Suppressor macrophage (primary cell): ENCODE measurements at places on chromosomes 13 and 19.

DNA sequence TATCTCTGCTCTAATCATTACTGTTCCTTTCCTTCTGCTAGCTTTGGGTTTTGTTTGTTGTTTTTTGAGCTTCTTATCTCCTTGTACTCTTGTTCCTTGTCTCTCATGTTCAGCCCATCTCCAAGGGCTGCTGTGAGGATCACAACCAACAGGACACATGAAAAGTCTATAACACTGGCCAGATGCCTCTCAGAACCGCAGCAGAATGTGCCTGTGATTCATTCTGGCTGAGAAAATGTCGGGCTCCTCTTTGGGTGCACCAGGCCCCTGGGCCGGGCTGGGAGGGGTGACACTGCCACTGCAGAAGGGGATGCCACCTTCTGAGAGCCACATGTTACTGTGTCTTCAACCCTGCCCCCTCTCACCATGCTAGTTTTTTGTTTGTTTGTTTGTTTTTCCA lies 48.0 kb downstream of the GGACT start:
- DNase-seq: no peak

DNA sequence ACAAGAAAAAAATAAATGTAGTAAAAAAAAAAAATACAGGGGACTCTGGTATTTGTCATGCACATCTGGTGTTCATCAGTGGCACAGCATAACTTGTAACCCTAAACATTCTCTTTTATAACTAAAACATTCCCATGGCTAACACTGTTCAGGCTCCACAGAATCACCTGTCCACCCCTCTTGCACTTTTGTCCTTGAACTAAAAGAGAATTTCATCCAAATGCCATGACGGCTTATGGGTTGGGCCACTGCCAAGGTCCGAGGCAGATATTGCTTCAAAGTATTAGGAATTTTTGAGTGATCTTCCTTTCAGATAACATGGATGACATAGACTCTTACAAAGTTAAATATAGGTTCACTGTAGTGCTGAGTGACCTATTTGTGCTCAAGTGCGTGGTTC lies 25.7 kb upstream of the SERP2 start:
- no peak for DNase-seq

DNA sequence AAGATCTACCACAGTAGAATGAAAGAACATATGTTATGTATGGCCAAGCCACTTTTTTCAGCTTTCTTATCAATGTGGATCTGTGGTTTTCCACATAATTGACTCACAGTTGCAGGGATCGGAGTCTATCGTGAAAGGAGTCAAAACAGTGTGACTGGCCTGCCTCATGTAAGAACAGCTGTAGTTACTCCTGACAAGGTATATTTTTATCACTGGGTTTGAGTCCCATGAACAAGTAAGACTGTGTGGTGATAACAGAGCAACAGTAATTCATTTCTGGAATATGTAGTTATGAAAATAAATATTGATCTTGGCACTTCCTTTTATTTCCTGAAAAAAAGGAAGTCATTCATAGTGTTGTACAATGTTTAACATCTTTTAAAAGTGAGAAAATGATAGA lies 416.6 kb downstream of the KLF12 start:
- no peak for DNase-seq

DNA sequence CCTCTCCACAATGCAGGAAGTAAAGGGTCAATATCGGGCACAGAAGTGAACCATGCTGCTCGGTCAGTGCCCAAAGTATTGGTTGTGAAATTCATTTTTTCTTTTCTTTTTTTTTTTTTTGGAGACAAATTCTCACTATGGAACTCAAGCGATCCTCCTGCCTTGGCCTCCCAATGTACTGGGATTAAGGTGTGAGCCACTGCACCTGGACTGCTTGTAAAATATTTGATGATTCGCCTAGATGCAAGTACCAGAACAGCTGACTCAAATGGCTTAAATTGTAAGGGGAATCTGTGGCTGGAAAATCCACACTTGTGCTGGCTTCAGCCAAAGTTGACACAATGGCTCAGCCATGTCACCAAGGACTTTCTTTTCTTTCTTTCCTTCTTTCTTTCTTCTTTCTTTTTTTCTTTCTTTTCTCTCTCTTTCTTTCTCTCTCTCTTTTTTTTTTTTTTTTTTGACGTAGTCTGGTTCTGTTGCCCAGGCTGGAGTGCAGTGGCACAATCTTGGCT lies 43.7 kb downstream of the NUMBL start:
- no peak for DNase-seq

DNA sequence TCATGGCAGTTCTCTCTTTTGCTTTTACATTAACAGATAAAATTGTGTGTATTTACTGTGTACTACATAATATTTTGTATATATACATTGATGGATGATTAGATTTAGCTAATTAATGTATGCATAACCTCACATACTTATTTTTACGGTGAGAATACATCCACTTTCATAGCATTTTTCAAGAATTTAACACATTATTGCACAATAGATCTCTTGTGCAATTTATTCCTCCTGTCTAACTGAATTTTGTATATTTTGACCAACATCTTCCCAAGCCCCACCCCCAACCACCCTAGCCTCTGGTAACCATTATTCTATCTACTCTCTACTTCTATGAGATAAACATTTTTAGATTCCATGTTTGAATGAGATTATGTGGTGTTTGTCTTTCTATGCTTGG lies 194.7 kb downstream of the RBM26 start:
- no peak for DNase-seq

DNA sequence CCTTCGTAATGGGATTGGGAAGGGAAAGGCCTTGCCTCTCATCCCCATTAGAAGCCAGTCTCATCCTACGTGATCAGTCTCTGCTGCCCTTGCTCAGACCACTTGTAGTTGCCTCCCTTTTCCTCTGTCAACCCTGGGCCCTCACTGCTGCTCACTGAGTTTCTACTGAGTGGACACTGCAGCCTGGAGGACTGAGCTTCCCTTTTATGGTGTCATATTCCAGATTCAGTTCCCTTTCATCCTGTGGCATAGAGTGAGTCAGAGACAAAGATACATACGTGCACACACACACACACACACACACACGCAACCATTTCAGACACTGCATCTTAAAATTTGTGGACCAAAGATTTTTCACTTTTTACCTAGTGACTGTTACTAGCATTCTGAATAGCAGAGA lies 56.6 kb downstream of the COG3 start:
- peak; percentile 96 for DNase-seq

GRCh38 chr19:2536461-2536860 lies 60.5 kb downstream of the GADD45B start:
- no peak for DNase-seq

DNA sequence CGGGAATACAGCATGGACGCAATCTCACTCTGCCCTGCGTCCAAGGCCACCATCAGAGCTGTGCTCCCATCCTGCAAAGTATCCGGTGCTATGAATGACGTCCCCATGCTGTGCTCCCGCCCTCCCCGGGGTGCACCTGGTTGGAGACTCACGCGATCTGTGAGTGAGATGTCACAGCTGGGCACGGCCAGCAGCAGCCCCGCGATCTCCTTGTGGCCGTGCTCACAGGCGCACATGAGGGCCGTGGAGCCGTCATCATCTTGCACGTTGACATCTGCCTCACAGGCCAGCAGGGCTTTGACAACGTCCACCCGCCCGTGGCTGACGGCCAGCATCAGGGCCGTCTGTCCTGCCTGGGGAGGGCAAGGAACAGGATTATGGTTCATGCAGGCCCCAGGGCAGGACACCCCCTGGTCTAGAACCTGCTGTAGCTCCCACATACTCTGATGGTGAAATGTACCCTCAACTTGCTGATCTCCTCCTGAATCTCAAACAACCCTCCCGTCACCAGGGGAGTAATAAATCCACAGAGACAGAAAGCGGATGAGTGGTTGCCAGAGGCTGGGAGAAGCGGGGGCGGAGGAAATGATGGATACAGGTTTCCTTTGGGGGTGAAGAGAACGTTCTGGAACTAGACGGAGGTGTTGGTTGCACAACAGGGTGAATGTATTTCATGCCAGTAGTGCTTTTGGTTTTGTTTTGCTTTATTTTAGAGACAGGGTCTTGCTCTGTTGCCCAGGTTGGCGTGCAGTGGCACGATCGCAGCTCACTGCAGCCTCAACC lies 14.5 kb upstream of the SPC24 start:
- DNase-seq: no peak

GRCh38 chr13:29182216-29182615 lies 362.1 kb downstream of the MTUS2 start:
- DNase-seq: no peak

DNA sequence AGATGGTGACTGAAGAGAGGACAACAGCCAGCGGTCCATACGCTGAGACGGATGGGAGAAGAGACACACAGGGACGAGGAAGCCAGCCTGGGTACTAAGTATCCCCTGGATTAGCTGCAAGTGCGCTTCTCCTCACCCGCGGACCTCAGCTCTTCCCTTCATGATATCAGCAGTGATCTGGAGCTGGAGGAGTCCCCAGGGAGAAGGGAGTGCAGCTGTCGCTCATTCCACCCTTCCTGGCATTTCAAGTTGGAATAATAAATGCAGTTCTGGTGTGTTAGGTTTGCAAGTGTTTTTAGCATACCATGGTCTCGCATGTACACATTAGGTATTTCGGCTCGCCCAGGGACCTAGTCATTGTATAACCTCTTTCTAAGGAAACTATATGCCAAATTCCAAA lies 88.5 kb upstream of the C1QTNF9B start:
- DNase-seq: no peak

DNA sequence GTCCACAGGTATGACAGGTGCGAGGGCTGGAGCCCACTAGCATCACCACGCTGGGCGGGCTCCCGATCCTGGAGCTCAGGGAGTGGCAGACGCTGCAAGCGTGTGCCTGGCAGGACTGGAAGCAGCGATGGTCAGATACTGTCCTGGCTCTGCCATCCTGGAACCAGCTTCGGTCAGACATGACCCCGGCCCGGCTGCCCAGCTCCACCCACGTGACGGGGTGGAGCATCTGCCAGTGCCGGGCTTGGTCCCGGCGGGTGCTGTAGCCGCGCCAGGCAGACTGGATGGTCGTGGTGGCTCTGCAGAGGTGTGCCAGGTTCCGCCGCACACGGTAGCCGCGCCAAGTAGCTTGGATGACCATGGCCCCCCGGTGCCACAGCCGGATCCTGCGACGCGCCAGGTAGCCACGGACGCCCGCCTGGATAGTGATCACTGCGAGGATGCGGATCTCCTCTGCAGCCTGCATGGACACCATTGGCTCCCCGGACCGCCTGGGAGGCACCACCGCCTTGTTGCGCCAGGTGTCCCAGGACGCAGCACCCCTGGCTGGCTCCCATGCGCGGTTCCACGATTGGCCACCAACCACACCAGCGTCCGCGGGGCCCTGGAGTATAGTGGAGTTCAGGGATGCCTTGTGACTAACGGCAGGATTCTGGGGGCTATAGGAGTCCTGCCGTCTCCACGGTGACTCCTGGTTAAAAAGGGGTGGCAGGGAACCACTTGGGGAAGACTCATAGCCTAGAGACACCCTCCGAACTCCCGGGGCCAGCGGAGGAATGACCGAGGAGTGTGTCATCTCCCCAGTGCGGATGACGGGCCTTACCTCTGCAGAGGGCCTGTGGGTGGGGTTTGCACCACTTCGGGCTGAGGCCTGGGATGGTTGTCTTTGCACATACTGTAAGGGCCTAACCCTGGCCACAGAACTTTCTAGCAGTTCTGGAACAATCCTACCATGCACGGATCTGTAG lies 16.5 kb downstream of the IQCN start:
- no peak for DNase-seq

GRCh38 chr13:110351636-110352420 lies 44.7 kb downstream of the COL4A2 start:
- no peak for DNase-seq

DNA sequence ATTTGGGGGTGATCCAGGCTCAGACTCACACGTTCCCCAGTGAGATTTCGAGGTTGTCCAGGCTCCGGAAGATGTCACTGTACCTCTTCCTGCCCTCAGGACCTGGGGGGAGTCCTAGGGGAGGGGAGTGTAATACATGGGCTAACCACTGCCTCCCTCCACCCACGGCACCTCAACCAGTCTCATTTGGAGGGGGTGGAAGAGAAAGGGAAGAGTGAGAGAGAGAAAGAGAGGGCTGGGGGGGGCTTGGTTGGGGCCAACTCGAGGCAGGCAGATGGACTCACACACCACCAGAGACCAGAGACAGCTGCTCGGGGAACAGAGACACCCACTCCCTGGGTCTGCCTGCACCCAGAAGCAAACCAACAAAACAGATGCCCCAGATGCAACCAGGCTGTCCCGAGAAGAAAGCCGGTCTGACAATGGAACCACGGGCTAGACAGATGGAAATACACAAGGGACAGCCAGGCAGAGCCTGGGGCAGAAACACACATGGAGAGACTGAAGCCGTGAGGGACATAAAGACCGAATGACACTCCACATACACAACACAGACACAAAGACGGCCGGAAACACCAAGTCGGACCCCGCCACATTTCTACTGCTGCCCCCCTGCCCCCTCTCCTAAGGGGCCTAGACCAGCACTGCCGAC lies 825 bp downstream of the GMIP start:
- peak; percentile 47 for DNase-seq

DNA sequence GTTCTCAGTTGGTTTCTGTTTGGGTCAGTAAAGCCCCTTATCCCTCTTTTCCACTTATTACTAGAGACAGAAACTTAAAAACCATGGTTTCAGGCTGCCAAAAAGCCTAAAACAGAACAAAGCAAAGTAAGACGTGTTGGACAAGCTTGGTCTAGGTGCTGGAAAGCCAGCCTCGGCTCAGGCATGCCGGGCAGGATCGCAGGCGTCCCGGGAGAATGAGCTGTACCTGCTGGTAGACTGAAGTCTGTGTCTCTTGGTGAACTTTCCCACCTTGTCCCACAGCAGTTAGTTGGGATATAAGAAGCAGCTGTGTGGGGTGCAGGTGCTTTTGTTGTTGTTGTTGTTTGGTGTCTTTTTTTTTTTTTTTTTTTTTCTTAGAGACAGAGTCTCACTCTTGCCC lies 20.8 kb downstream of the PRAM1 start:
- DNase-seq: no peak

- peak; percentile 82 for DNase-seq
Measured at GRCh38 chr19:4390017-4390566, 10.3 kb downstream of the SH3GL1 start.

GRCh38 chr19:58357481-58358145 lies 4.3 kb upstream of the A1BG start:
- DNase-seq: no peak

- DNase-seq: no peak
Measured at GRCh38 chr13:91142572-91142971, 204.9 kb upstream of the MIR17HG start.

- no peak for DNase-seq
Measured at GRCh38 chr19:15684828-15685227, 11.9 kb downstream of the CYP4F12 start.
